Globus pallidus (tissue), 1 donor: ENCODE measurements at places on chromosomes 7 and 10.

GRCh38 chr10:4826792-4827324, 851 bp downstream of the AKR1E2 start:
- DNase-seq = no peak

- DNase-seq = no peak
These were observed 11.8 kb upstream of the INSIG1 start for GRCh38 chr7:155285833-155286232.

GRCh38 chr10:124185084-124185483, 91.7 kb upstream of the CHST15 start:
- DNase-seq = no peak

GRCh38 chr7:103003004-103003403, 71.6 kb downstream of the FBXL13 start:
- DNase-seq = no peak

GRCh38 chr7:115851291-115851690, 179.3 kb downstream of the TFEC start:
- DNase-seq = peak; percentile 18

GRCh38 chr7:69659983-69660382, 61.7 kb downstream of the AUTS2 start:
- DNase-seq = no peak

- DNase-seq = no peak
These were observed 137.7 kb downstream of the ETV1 start for GRCh38 chr7:13851736-13852135.

GRCh38 chr7:74051629-74052410, 23.8 kb downstream of the ELN start:
- DNase-seq = no peak

GRCh38 chr7:152910545-152911225, 151.1 kb downstream of the ACTR3B start:
- DNase-seq = no peak

- peak; percentile 97 for DNase-seq
These were observed 43.7 kb upstream of the NXPH1 start for GRCh38 chr7:8389593-8390261.

GRCh38 chr7:128349466-128349825, 5.7 kb upstream of the RBM28 start:
- DNase-seq = no peak

DNA sequence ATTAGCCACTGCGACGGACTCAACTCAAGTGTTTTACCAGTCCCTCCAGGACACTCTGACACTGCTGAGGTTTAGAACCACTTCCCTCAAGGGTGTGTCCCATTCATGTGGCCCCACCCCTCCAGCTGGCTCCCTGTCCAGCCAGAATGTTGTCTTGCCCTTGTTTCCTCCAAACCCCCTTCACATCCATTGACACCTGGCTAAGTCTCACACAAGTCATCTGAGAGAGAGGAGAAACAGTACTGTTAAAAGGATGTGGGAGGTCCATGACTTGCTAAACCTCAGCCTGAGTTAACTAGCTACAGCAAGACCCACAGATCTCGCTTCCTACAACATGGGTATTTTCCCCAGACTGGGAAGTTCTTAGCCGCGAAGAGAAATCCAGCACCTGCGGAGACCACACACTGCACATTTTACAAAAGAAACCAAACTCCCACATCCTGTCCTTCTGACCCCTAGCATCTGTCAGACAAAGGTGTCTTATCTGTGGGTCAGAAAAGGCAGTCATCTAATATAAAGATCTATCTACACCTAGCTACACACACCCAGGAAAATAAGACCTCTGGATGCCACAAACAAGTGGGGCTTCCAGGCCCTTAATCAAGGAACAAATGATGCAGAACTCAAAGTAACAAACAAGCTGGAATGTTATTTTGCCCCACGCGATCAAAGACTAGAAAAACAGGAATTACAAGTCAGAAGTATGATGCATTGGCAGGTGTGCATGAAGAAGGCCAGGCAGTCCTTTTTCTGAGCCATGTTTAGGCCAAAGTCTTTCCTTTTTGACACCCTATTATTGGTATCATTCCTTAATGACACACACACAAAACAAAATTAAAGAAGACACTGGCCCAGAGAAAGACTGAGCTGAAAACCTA, 13.9 kb downstream of the OSBPL3 start:
- DNase-seq = no peak

GRCh38 chr7:71854546-71855397, 557.4 kb downstream of the CALN1 start:
- no peak for DNase-seq

GRCh38 chr10:27241010-27241651, 534 bp upstream of the ACBD5 start:
- DNase-seq = peak; percentile 48

DNA sequence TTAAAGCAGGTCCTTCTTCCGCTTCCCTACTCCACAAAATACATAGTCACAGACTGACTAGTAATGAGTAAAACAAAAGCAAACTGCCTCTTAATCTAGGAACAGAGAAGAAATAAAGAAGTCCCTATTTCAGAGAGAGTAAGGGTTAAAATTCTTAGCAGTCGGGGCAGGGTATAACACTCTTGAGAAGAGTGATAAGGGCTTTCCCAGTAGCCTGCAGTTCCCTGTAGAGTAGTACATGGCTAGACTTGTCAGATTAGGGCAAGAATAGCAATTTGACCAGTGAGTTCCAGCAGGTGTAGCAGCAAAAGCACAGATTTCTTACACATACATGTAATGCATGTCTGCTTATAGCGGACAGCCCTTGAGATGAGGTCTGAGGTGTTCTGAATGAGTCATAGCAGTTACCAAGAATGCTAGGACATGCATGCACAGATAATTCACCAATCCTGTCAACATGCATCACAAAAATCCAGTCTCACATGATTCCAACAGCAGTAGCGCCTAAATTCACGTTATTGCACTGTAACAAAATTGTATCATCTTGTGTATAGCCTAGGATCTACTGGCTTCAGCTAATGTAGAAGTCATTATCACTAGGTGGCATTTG, 40.7 kb downstream of the BTRC start:
- DNase-seq = no peak

GRCh38 chr7:159022238-159022993, 122.3 kb downstream of the VIPR2 start:
- DNase-seq = no peak

- DNase-seq = peak; percentile 33
These were observed 2.5 kb downstream of the TCF7L2 start for GRCh38 chr10:112952282-112953173.

DNA sequence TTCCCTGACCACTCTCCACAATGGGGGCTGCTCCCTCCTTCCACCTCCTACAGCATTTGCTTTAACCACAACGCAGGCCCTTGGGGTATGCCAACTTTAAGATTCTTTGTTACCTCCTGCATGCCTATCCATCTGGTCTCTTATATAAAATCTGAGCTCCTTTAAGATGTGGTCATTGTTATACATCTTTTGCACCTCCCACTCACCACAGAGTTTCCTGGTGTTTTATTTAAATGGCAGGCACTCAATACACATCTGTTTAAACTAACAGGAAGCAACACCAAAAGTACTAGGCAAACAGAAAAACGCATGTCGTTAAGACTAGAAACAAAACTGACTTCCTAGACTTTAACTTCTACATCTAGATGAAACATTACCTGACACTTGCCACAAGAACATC, 36.3 kb downstream of the SLC25A13 start:
- DNase-seq = no peak

DNA sequence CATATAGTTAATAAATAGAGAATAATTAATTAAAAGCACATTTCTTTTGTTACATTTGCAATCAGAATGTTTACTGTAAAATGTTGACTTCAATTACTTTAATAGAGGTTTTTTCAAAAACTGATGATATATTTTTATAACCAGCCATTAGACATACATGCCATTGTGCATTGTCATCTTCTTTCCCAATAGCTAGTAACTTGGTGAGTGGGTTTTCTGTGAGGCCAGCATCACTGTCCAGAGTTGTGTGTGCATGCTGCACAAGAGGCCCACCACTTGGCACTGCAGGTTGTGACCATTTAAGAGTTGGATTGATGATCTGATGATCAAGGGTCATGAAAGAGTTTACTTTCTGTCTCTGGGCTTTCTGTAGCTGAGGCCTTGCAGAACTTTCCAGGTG, 46.5 kb downstream of the TFEC start:
- no peak for DNase-seq

GRCh38 chr10:8245131-8245813, 190.8 kb downstream of the GATA3 start:
- DNase-seq = no peak

DNA sequence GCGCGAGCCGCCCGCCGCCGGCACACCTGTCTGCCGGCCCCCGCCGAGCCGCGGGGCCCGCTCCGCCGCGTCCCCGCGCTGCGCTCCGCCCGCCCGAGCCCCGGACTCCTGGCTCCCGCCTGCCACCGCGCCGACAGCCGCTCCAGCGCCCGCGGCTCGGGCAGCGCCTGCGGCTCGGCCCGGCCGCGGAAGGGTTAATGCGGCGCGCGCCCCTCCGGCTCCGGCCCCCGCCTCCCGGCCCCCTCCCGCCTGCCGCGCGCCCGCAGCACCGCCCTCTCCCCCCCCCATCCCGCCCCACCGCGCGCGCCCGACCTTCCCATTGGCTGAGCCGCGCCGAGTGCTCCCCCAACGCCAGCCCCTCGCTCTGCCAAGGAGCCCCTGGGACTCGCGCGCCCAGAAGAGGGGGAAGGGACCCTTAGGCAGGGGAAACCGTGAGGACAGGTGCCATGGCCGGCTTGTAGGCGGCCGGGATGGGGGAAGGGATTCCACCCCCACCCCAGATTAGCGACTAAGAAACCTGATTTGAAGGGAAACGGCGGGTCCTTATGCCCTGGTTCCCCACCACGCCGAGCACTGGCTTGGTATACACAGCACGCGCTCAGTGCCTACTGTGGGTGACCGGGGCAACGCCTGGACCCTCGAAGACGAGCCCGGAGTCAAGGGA, at the start of gene KCNH2:
KCNH2 (minus strand) TSS at position 196 of the 664 bp plus-strand sequence. CDS start 408 bp downstream, outside the sequence.
- DNase-seq = no peak

- no peak for DNase-seq
These were observed 298.9 kb downstream of the TCERG1L start for GRCh38 chr10:131012641-131012985.

DNA sequence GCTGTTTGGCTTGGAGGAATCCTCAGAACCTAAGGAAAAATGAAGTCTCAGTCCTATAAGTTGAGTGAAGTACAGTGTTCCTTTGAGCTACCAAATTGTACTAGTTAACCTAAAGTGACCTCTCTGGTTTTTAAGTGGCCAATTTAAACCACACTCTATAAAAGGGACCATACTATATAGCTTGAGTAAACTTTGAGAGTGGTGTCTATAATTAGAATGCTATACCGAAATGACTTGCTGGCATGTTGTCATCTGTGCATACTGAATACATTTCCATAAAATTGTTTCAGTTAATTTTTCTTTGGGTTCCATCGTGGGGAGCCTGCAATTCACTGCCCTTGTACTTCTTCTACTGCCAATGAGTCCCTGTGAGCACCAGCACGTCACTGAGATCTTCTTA, 151.1 kb downstream of the DKK1 start:
- no peak for DNase-seq

GRCh38 chr10:78688230-78688900, 380.4 kb upstream of the ZMIZ1 start:
- DNase-seq = peak; percentile 12

- DNase-seq = no peak
These were observed 40.0 kb downstream of the ZNF438 start for GRCh38 chr10:30991647-30992011.
